ENCODE measurements at places on chromosomes 2 and 18.

- DNase-seq, result no peak
These were observed 17.5 kb upstream of the KANSL1L start for GRCh38 chr2:210188755-210189154.

GRCh38 chr2:67366832-67367412 is 30.2 kb upstream of the ETAA1 start:
- DNase-seq, result no peak

DNA sequence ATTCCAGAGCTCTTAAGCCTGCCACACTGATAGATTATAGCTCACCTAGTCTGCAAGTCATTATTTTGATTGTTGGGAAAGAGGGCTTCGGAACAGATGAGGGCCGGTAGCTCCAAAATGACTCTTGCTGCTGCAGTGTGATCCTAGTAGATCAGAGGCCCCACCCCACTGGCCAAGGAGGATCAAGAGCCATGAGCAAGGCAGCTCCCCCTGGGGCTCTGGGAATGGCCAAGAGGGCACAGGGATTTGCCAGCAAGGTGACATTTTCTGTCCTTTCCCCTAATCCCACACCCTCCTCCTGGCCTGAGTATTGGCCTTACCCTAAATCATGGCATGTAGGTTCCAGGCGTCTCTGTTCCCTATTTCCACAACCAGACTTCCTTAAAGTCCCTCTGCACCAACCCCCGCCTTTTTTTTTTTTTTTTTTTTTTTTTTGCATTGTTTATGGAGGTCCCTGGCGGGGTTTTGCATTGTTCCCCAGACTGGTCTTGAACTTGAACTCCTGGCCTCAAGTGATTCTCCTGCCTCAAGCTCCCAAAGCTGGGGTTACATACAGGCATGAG is 36.5 kb downstream of the EIF4E2 start:
- DNase-seq, result no peak

GRCh38 chr2:176461809-176462670 is 192.8 kb downstream of the MTX2 start:
- DNase-seq, result no peak

GRCh38 chr2:44655401-44655864 is 286.1 kb upstream of the SIX3 start:
- no peak for DNase-seq

All from non-pigmented ciliary epithelial cell (primary cell).